PC-3 (cell line): ENCODE measurements at places on chromosomes 6 and 20. TPM values are rescaled to one million over a fixed set of nuclear protein-coding genes. Genes with fewer than 3 reads are reported as not detected.

GRCh38 chr20:4782378-4782772 is 60.7 kb downstream of the PRND start:
- no peak overlapping the region for H3K4me3 ChIP-seq
- H3K27me3 ChIP-seq, result no peaks in the 10 kb centered on the region
- H3K4me1 ChIP-seq, result no peaks in the 10 kb centered on the region
- no peaks in the 10 kb centered on the region for H3K36me3 ChIP-seq
- DNase-seq, result no peak
- no peak overlapping the region for H3K27ac ChIP-seq

DNA sequence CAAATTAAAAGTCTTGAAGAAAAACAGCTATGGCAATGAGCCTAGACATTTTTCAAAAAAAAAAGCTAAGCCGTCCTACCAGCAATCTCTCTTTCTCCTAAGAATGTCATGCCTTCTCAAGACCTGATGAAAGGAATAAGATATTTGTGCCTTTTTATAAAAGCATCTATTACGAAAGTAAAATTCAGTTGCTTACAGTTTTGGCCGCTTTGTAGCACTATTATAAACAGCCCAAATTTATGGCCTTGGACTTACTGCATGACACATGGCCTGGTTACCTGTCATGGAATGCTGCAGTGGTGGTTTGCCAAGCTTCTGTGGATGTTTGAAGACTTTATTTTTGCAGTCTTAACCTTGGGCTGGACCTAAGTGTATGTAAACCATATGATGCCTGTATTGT is 22.2 kb upstream of the VAPB start:
- H3K27me3 ChIP-seq, result no peaks in the 10 kb centered on the region
- peaks cover 32% of the 10 kb centered on the region; the same call in 1 of the 2 replicates for H3K36me3 ChIP-seq
- H3K27ac ChIP-seq, result no peak overlapping the region
- DNase-seq, result peak; percentile 32

GRCh38 chr6:146913842-146914488 is 290.3 kb upstream of the STXBP5 start:
- H3K27me3 ChIP-seq, result no peaks in the 10 kb centered on the region
- peaks cover 41% of the 10 kb centered on the region for H3K4me1 ChIP-seq
- H3K4me3 ChIP-seq, result peak overlapping the region; percentile 58
- peak overlapping the region; percentile 98 for H3K27ac ChIP-seq
- DNase-seq, result peak; percentile 93

- H3K4me1 ChIP-seq, result no peaks in the 10 kb centered on the region
- H3K36me3 ChIP-seq, result no peaks in the 10 kb centered on the region
- no peak overlapping the region for H3K27ac ChIP-seq
- no peak overlapping the region for H3K4me3 ChIP-seq
Measured at GRCh38 chr6:34301408-34301807, 52.6 kb upstream of the SMIM29 start.

GRCh38 chr20:45067558-45067957 is 33.4 kb downstream of the KCNS1 start:
- H3K27ac ChIP-seq, result no peak overlapping the region
- H3K36me3 ChIP-seq, result no peaks in the 10 kb centered on the region; the same call in 1 of the 2 replicates
- DNase-seq, result peak; percentile 6
- no peak overlapping the region for H3K4me3 ChIP-seq
- no peaks in the 10 kb centered on the region for H3K27me3 ChIP-seq

The CHRNA4 gene
- total RNA-seq, result not detected in 2 replicates
